AG09319 (cell line): ENCODE measurements at places on chromosomes 1 and 21.

GRCh38 chr21:45847870-45848269 is 133.7 kb upstream of the COL6A1 start:
- no peak for DNase-seq

GRCh38 chr21:43609501-43610340 is 49.6 kb downstream of the HSF2BP start:
- no peak for DNase-seq

- no peak for DNase-seq
These were observed 3.3 kb downstream of the KLHL21 start for GRCh38 chr1:6599141-6599975.

- no peak for DNase-seq
These were observed 12.0 kb downstream of the CAPN2 start for GRCh38 chr1:223724376-223724775.

- DNase-seq: no peak
These were observed 9.7 kb downstream of the SELE start for GRCh38 chr1:169724168-169724567.

GRCh38 chr1:155003766-155004351 is 1.3 kb downstream of the ZBTB7B start:
- no peak for DNase-seq
